ENCODE measurements at places on chromosomes 13 and 19.

DNA sequence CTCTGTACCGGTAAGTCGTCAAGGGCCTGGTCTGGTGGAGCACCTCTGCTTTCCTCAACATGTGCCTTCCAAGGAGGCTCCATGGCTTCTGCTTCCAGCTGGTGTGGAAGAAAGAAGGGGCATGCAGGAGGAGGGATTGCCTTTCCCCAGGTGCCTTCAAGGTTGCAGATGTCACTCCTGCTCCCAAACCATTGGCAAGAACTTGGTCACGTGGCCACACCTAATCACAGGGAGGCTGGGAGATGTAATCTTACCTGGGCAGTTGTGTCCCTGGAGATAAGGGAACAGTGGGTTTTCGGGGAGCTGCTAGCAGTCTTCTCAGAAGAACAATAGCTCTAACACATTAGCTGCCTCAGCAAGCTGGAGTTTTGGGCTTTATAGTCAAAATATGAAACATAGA lies 9.7 kb upstream of the GPR18 start:
- no peak overlapping the region for H3K4me3 ChIP-seq
- no peaks in the 10 kb centered on the region for H3K27me3 ChIP-seq
- H3K36me3 ChIP-seq: peaks cover 28% of the 10 kb centered on the region
- DNase-seq: no peak

GRCh38 chr13:32946558-32946957 lies 69.7 kb upstream of the KL start:
- H3K27ac ChIP-seq: no peak overlapping the region
- DNase-seq: no peak
- H3K4me3 ChIP-seq: no peak overlapping the region
- H3K36me3 ChIP-seq: no peaks in the 10 kb centered on the region
- H3K4me1 ChIP-seq: no peaks in the 10 kb centered on the region

- no peak for DNase-seq
- H3K4me1 ChIP-seq: peaks cover 43% of the 10 kb centered on the region
- H3K27ac ChIP-seq: peak overlapping the region; percentile 93
- peaks cover 73% of the 10 kb centered on the region for H3K36me3 ChIP-seq
- H3K27me3 ChIP-seq: peaks cover 9% of the 10 kb centered on the region
Observed at GRCh38 chr13:98450539-98451111, 126.3 kb downstream of the STK24 start.

DNA sequence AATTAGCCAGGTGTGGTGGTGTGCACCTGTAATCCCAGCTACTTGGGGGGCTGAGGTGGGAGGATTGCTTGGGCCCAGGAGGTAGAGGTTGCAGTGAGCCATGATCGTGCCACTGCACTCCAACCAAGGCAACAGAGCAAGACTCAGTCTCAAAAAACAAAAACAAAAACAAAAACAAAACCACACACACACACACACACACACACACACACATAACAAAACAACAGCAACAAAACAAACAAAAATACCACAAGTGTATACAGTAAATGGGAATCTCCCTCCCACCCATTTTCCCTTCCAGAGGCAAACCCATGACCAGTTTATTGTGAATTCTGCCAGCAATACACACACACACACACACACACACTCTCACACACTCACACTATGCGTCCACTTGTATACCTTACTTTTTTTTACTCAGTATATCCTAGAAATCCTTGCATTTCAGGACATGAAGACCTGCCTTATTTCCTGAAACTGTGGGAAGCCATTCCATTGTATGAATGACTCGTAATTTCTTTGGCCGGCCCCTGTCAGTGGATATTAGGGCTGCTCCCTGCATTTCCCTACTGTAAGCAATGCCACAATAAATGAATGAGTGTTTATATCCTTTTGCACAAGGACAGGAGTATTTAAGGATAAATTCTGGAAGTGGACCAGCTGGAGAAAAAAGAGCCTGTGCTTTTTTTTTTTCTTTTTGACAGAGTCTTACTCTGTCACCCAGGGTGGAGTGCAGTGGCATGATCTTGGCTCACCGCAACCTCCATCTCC lies 6.9 kb upstream of the PLEKHF1 start:
- no peak for DNase-seq
- H3K27me3 ChIP-seq: peaks cover 13% of the 10 kb centered on the region
- no peak overlapping the region for H3K4me3 ChIP-seq

DNA sequence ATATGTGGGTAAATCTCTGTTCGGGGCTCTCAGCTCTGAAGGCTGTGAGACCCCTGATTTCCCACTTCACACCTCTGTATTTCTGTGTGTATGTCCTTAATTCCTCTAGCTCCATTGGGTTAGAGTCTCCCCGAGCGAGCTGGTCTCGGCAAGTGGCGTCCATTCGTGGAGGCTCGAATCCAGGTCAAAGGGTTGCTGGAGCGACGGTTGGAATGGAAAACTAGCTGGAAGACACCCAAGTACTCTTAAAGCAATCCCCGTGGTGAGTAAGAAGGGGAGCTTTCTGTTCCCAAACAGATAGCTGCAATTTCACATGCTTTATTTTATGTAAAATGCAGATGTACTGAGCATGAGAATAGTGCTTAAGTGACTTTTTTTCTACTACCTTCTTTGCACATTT lies 277.5 kb upstream of the SGCG start:
- H3K4me1 ChIP-seq: no peaks in the 10 kb centered on the region
- DNase-seq: no peak
- H3K4me3 ChIP-seq: no peak overlapping the region
- peaks cover 67% of the 10 kb centered on the region for H3K36me3 ChIP-seq
- peaks cover 2% of the 10 kb centered on the region for H3K27me3 ChIP-seq
- no peak overlapping the region for H3K27ac ChIP-seq

DNA sequence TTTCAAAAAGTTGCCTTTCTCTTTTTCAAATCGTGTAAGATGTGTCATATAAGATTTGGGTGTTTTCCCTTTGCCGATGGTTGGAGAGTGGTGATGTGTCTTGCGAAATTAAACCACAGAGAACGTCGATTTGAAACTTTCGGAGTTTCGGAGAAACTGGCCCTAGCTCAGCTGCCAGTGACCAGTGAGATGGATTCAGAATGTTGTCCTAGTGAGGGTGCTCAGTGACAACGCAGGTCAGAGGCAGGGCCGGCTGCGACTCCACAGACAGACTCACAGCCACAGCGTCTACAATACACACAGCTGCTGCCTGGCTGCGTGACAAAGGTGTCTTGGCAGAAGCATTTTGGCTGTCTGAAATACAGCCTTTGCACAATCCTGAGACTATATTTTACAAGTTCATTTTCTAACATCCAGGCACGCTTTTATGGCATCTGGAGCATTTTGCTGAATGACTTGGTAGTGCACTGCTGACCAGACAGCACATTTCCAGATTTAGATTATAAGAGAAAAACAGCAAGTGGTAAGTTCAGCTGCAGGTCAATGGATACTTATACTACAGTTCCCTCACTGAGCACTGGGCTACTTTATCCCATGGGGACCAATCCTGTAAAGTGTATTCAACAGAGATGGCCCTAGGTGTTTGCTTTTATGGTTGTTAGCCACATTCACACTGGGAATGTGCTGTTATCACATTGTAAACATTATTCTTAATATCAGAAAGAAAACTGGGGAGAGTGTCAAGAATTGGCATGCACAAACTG lies 207.5 kb downstream of the KCNRG start:
- H3K4me3 ChIP-seq: no peak overlapping the region
- H3K27ac ChIP-seq: peak overlapping the region; percentile 83
- H3K36me3 ChIP-seq: peaks cover 9% of the 10 kb centered on the region
- no peak for DNase-seq
- no peaks in the 10 kb centered on the region for H3K27me3 ChIP-seq

DNA sequence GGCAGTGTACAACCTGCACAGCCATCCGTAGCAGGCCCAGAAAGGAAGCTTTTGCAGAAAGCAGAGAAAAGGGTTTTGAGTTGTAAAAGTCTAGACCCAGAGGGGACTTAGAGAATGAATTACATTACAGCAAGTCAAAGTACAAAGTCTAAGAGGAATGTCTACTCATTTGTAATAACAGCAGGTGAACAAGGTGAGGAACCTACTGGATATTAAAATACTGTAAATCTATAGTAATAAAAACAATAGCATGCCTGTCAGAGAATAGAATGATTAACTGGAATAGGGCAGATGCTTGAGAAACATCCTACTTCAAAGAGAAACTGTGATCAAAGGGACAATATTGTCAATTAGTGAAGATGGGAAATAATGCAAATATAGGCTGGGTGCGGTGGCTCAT lies 18.3 kb upstream of the ZNF414 start:
- no peak overlapping the region for H3K4me3 ChIP-seq
- H3K36me3 ChIP-seq: peaks cover 25% of the 10 kb centered on the region
- H3K27ac ChIP-seq: no peak overlapping the region

DNA sequence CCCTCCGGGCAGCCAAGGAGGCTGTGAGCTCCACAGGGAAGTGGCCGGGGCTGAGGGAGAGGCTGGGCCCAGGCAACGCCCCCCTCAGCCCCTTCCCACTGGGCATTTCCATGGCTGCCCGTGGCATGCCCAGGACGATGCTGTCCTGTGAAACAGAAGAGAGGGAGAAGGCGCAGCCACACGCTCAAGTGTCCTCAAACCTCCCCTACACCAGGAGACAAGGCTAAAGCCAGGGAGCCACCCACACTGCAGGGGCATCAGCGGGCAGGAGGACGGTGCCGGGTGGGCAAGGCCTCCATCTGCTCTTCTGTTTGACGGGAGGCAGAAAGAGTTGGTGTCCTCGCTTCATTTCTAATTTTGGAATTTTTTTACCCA lies 14.2 kb upstream of the PROZ start:
- no peak for DNase-seq
- H3K4me1 ChIP-seq: peaks cover 5% of the 10 kb centered on the region
- peaks cover 14% of the 10 kb centered on the region for H3K27me3 ChIP-seq

GRCh38 chr13:112905990-112906641 lies 62.9 kb upstream of the MCF2L start:
- peaks cover 38% of the 10 kb centered on the region for H3K27me3 ChIP-seq
- H3K4me3 ChIP-seq: no peak overlapping the region
- H3K36me3 ChIP-seq: peaks cover 48% of the 10 kb centered on the region
- DNase-seq: no peak
- H3K4me1 ChIP-seq: peaks cover 67% of the 10 kb centered on the region

GRCh38 chr19:35043906-35044305 lies 2.4 kb downstream of the HPN start:
- peaks cover 11% of the 10 kb centered on the region for H3K27me3 ChIP-seq
- peaks cover 73% of the 10 kb centered on the region for H3K4me1 ChIP-seq
- H3K27ac ChIP-seq: peak overlapping the region; percentile 4
- no peaks in the 10 kb centered on the region for H3K36me3 ChIP-seq
- H3K4me3 ChIP-seq: no peak overlapping the region

- no peak overlapping the region for H3K4me3 ChIP-seq
- no peak overlapping the region for H3K27ac ChIP-seq
- DNase-seq: no peak
- H3K27me3 ChIP-seq: no peaks in the 10 kb centered on the region
- peaks cover 60% of the 10 kb centered on the region for H3K36me3 ChIP-seq
Observed at GRCh38 chr19:57249329-57249728, 8.9 kb downstream of the ZNF805 start.

DNA sequence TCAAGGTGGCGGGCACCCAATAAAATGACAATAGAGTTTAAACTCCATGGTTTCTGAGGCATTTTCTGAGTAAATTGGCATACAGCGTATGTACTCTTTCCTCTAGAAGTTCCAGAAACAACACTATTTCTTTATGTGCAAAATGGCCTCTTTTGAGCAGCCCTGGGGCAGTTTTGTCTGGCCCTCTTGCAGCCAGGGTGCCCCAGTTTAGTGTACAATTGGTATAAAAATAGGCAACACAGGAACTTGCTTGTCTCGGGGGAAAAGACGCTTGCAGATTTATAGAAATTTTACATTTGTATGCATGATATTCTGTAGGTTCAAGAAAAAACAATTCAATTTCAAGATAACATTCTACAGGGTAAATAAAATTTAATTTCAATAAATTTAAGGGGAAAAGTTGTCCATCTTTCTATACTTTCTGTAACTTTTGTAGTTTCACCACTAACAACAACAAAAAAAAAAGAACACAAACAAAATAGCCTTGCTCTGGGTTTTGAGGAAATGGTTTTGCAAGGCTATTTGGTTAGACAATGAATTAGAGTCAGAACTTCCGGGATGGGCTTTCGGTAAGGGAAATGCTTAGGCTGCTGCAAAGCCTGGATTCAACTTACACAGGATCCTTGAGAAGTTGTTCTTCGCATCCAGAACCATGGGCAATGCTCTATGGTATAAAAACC lies 45.3 kb downstream of the LRCH1 start:
- H3K36me3 ChIP-seq: peaks cover 13% of the 10 kb centered on the region
- no peaks in the 10 kb centered on the region for H3K27me3 ChIP-seq
- peaks cover 50% of the 10 kb centered on the region for H3K4me1 ChIP-seq
- DNase-seq: no peak
- no peak overlapping the region for H3K27ac ChIP-seq
- no peak overlapping the region for H3K4me3 ChIP-seq

Data from nephron progenitor cell (in vitro differentiated cells).